Activated naive CD8-positive, alpha-beta T cell treated with anti-CD3 and anti-CD28 coated beads for 36 hours (primary cell): ENCODE measurements at places on chromosomes 5 and 9. TPM values are rescaled to one million over a fixed set of nuclear protein-coding genes. Genes with fewer than 3 reads are reported as not detected.

The CCDC127 gene
- total RNA-seq = 5.9 TPM

The GPR150 gene
- 0.52 TPM for total RNA-seq

DNA sequence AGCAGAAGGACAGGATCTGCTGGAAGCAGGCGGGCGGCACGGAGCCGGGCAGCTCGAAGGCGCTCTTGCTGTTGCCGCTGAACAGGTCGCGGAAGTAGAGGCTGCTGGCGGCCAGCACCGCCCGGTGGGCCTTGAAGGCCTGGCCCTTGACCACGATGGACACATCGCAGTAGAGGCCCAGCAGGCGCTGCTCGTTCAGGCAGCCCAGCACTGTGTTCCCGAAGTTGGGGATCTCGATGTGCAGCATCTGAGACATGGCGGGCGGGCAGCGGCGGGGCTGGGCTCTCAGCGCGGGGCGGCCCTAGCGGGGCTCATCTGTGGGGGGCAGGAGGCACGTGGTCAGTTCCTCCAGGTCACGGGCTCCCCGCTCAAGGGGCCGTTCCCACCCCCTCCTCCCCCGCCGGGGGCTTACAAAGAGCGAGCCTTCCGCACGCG lies 44.8 kb downstream of the NACC2 start:
- H3K36me3 ChIP-seq = no peaks in the 10 kb centered on the region
- H3K4me3 ChIP-seq = no peak overlapping the region
- H3K27ac ChIP-seq = no peak overlapping the region
- no peak for DNase-seq

The DDX4 gene
- total RNA-seq = not detected

DNA sequence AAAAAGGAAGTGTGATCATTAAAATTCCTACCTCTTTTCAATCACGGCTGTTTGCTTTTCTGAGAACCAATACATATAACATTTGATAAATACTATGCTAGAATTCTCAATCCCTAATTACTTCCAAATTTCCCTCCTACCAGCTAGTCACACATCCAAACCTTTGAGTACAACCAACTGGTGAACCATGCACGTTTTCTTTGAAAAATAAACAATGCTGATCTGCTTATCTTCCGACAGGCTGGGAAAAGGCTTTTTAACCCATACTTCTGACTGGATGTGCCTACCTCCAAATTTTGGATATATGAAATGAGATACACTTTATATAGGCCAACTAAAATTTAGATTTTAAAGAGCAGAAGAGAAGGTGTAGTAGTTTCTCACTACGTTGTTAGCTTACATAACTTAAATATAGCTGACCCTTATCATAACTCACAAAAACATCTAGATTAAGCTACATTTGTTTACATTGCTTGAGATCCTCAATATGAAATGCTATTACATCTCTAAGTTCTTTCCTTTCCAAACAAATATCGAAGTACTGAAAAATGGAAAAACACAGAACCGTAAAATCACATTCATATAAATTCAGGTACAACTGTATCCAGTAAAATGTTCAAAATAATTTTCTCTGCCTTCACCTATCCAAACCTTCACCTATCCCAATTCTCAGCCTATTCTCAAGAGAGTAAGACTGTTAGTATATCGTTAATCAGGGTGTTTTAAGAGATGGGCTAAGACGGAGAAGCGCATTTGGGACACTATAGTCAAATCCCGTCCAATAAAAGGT lies 2.1 kb downstream of the NR3C1 start:
- peak overlapping the region; percentile 86 for H3K27ac ChIP-seq
- DNase-seq = no peak
- H3K4me3 ChIP-seq = peak overlapping the region; percentile 86
- no peaks in the 10 kb centered on the region for H3K27me3 ChIP-seq
- peaks cover 39% of the 10 kb centered on the region for H3K36me3 ChIP-seq

GRCh38 chr5:54942064-54942778 lies 43.2 kb downstream of the ESM1 start:
- no peak overlapping the region for H3K27ac ChIP-seq
- H3K4me1 ChIP-seq = no peaks in the 10 kb centered on the region
- H3K4me3 ChIP-seq = no peak overlapping the region
- H3K27me3 ChIP-seq = no peaks in the 10 kb centered on the region
